Stimulated activated CD4-positive, alpha-beta T cell treated with anti-CD3 and anti-CD28 coated beads, Interleukin-2, amount 100 ng/mL, for 48 hours (primary cell): ENCODE measurements at places on chromosomes 12 and 14.

DNA sequence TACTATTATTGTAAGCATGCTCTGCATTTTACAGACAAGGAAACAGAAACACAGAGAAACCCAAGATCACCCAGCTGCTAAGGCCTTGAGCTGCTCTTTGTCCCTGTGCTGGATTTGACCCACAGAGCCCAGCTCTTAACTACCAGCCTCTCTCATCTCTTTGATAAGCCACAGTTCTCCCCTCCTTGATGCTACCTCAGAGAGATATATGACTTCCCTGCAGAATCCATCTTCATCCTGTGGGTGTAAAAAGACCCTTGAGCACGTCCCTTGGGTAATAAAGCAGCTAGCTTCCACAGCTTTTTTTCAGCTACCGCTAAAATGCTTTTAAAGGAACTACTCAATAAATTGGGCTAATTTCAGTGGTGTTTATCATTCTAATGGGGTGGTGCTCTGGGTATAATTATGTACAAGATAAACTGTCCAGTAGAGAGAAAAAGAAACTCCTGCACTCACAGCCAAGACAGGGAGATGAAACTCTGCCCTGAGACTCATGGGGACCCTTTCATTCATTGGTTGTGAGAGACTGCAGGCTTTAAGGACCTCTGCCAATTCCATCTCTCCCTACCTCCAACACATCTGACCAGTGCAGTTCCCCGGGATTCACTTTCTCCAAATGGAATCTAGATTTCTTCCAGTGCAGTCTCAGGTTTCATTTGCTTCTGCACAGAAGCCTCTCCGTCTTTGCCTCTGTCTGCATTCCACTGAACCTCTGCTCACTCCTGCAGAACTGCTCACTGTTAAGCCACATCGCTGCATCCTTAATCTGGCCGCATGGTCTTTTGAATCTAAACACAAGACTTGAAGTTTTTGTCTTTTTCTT is 24.7 kb upstream of the NTF3 start:
- no peak for DNase-seq

GRCh38 chr12:111529424-111530368 is 69.4 kb downstream of the ATXN2 start:
- DNase-seq, result peak; percentile 44

- no peak for DNase-seq
Observed at GRCh38 chr12:26226629-26227360, 31.4 kb downstream of the SSPN start.

DNA sequence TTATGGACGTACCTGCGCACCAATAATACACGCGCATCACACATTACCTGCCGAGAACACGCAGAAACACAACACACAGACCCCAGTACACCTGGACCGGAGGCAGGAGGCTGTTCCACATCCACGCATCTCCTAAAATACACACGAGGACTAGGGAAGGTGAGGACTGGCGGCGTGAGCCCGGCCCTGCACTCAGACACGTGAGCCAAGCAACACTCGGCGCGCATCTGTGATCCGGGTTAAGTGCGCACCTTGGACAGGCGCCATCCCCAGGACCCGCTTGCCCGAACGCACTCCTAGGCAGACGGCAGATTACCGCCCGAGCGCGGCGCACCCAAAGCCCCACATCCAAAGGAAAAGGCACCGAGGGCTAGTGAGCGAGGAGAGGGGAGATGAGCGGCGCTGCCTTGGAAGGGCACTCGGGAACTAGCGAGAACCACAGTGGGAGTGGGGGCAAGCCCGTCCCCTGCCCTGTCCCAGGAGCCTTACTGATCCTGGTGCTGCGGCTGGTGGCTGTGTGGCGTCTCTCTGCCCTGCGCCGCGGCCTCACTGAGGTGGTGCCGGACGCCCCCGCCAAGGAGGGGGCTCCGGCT is 417 bp downstream of the GLS2 start:
- peak; percentile 30 for DNase-seq

- no peak for DNase-seq
Observed at GRCh38 chr12:45674181-45674977, 55.1 kb upstream of the ARID2 start.

- DNase-seq, result no peak
Observed at GRCh38 chr14:82776958-82777357, 1243.3 kb upstream of the SEL1L start.
